CD8-positive, alpha-beta memory T cell (primary cell): ENCODE measurements at places on chromosomes 16 and 17.

DNA sequence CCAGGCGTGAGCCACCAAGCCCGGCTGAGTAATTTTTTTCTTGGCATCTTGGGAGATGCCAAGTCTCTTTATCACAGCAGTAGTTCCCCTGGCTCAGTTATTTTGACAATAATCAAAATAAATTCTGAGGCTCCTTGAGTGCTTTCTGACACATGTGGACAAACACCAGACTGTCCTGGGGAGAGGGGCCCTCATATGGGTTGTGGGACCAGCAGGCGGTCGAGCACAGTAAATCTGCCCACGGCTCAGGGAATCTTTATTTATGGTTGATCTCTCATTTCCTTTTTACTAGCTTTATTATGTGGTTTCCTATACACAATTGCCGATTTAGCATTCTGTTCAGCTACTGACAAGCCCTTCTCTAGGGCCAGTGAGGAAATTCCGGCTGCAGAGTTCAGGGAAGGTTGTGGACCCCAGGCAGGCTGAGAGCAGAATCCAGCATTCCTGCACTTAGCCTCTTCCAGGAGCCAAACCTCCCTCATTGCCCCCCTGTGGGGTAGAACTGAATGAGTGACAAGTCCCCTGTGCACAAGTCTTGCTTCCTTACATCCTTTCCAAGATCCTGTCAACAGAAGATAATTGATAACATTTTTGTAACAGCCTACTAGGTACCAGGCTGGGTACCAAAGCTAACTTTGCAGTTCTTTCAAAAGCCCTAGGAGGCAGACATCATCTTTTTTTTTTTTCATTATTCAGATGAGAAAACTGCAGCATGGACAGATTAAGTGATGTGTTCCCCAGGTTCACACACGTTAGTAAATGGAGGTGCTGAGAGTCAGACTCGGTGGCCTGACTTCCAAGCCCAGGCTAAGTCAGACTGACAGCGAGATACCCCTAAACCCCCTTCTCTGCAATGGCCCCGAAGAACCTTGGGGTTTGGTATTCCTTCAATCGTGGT is 40.2 kb downstream of the HS3ST3B1 start:
- no peak for DNase-seq

GRCh38 chr17:19746517-19746916 is 1.6 kb downstream of the ALDH3A1 start:
- DNase-seq, result no peak

- no peak for DNase-seq
These were observed 151.0 kb downstream of the VPS53 start for GRCh38 chr17:563616-564015.

DNA sequence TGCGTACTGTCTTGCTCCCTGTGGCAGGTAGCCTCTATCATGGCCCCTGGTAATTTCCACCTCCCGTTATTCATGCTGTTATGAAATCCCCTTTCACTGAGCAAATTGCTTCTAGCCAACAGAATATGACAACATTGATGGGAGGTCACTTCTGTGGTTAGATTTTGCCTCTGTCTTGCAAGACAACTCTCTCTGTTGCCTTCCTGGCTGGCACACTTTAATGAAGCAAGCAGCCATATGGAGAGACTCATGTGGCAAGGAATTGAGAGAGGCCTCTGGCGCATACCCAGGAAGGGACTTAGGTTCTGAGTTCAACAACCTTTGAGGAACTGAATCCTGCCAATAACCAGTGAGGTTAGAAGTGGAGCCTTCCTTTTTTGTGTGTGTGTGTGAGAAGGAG is 51.8 kb upstream of the GPRC5B start:
- no peak for DNase-seq

DNA sequence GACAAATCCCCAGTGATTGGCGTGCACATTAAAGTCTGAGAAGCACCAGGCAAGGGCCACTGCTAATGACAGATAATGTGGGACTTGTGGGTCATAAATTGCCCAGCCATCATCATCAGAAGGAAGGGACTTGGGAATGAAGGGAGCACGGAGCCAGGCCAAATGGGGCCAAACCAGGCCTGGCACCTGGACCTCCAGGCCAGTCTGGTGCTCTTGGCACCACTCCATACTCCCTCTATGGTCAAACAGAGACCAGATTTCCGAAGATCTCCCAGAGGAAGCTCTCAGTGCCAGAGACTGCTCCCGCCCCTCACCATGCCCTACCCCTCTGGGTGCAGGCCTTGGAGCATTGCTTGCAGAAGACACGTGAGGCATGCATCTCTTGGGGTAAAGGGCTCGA is 142.2 kb downstream of the CCDC182 start:
- DNase-seq, result no peak

DNA sequence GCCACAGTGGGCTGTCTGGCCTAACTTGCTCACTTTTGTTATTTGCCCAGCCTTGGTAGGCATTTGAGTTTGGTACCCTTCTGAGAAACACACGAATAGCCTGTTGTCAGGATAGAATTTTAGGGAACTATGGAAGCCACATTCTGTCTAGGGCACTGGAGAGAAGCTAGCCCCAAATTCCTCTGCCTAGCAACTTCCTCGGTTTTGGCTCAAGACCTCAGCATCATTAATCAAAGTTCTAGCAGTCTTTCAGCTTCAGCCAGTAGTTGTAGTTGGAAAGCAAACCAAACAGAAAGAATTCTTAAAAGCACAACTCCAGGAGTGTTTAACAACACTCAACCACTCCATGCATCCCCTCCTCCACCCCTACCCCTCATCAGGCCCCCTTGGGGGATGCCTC is 572.1 kb upstream of the PSMD7 start:
- no peak for DNase-seq

DNA sequence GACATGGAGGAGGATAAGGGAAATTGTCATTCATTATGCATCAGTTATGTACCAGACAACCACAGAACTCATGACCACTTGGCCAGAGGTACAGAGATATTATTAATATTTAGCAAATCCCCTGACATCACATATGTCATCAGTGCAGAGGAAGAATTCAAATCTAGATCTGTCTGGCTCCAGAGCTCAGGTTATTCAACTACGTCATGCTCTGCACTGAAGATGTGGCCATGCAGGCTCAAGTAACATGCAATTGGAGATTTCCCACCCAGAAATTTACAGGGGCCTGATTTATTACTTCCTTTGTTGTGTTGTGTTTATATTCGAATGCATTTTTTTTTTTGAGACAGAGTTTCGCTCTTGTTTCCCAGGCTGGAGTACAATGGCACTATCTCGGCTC is 224.3 kb downstream of the HS3ST4 start:
- DNase-seq, result no peak

DNA sequence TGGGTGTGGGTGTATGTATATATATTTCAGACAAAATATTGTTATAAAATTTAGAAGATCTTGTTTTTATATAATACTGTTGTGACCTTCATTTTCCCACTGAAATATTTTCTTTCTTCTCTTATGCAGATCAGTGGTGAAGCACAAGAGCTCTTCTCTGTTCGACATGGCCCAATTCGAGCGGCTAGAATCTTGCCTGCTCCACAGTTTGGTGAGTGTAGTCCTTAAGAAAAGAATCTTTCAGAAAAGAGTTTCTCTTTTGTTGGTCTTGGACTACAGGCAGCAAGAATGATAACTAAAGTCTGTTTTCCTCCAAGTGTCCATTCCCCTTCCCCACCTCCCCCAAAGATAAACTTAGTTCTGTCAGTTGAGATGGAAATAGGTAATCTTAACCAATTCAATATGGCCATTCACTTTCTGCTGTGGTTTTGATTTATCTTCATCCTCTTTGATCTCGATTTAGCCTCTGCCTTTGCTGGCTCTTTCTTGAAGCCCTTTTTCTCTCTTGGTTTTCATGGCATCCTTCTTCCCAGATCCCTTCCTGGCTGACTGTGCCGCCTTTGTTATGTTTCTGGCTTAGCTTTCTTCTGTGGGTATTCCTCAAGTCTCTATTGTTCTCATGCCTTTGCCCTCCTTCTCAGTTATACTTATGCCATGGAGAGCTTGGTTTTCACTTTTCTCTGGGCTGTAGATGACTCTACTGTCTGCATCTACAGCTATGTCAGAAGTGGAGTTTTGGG is 69.6 kb downstream of the BCAS3 start:
- DNase-seq, result no peak

- peak; percentile 31 for DNase-seq
These were observed 50.6 kb downstream of the SMPD3 start for GRCh38 chr16:68397710-68398201.

DNA sequence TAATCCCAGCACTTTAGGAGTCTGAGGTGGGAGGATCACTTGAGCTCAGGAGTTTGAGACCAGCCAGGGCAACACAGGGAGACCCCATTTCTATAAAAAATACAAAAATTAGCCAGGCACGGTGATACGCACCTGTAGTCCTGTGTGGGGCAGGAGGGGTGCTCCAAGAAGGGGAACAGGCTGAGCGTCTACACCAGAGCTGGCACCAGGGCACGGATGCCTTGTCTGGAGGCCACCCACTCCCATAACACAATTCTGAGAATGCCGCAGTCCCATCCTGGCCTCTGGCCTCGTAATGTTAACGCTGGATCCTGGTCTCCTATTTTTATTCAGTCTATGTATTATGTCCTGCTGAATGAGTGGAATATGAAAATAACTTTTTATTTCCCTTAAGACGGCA is 161.3 kb downstream of the WSCD1 start:
- DNase-seq, result no peak

GRCh38 chr17:82595893-82596292 is 52.4 kb downstream of the WDR45B start:
- no peak for DNase-seq

- DNase-seq, result no peak
These were observed 183.7 kb downstream of the SNX29 start for GRCh38 chr16:12160249-12160648.

GRCh38 chr16:78551487-78552085 is 452.1 kb downstream of the WWOX start:
- no peak for DNase-seq

GRCh38 chr16:90084215-90084950 is 7.3 kb upstream of the PRDM7 start:
- no peak for DNase-seq

GRCh38 chr16:64826374-64826773 is 295.5 kb downstream of the CDH11 start:
- DNase-seq, result no peak

DNA sequence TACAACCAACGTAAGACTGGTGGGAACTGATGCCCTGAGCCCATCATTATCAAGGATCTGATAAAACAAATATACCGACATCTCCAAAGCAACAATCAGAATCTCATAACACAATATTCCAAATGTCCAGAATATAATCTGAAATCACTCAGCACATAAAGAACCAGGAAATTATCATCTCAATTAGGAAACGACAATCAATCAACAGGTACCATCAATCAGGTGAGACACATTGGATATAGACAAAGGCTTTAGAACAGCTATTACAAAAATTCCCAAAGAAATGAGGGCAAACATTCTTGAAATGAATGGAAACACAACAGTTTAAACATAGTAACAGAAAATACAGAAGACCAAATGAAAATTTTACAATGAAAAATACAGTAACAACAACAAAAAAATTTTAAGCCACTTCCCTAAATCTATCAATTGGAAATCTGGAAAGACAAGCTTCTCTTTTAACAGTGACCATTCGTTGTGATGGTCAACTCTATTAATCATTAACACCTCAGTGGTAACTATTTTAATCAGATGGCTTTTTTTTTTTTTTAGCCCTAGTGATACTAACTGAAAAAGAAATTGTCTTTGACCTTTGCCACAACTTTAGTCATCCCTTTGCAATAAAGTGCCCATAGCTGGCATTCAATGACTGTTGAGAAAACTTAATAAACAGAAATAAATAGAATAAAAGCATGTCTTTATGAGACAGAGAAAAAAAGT is 70.4 kb downstream of the USP32 start:
- no peak for DNase-seq

GRCh38 chr17:77213778-77214132 is 73.0 kb downstream of the SEC14L1 start:
- no peak for DNase-seq

GRCh38 chr16:65889533-65889966 is 476.9 kb upstream of the CDH5 start:
- DNase-seq, result no peak

DNA sequence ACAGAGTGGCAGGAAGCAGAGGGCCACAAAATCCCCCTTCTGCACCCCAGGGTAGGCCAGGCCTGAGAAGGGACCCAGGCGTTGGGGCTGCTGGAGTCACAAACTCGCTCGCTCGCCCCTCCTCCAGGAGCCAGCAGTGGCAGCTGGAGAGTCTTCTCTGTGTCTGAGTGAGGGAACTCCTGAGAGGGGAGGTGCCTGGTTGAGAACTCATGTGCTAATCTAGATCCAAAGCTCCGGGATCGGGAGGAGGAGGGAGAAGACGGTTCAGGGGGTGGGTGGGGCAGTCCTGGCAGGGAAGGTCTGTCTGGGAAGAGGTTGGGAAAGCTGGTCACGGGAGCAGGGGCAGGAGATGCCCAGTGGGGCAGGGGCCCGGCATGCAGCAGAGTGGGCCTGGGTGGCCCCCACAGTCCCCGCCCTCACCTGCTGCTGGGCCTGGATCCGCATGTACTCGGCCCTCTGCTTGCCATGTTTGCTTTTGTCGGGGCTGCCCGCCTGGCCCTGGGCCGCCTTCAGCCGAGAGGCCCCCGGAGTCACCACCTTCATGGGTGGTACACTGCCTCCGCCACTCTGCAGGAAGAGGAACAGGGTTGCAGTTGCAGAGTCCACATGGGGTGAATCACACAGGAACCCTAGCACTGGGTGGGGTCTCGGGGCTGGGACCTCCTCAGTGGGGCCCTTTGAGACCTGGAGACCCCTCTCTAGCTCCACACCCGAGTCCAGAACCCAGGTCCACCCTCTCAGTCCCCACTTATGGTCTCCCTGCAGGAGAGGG is 62.2 kb downstream of the SRCIN1 start:
- no peak for DNase-seq

DNA sequence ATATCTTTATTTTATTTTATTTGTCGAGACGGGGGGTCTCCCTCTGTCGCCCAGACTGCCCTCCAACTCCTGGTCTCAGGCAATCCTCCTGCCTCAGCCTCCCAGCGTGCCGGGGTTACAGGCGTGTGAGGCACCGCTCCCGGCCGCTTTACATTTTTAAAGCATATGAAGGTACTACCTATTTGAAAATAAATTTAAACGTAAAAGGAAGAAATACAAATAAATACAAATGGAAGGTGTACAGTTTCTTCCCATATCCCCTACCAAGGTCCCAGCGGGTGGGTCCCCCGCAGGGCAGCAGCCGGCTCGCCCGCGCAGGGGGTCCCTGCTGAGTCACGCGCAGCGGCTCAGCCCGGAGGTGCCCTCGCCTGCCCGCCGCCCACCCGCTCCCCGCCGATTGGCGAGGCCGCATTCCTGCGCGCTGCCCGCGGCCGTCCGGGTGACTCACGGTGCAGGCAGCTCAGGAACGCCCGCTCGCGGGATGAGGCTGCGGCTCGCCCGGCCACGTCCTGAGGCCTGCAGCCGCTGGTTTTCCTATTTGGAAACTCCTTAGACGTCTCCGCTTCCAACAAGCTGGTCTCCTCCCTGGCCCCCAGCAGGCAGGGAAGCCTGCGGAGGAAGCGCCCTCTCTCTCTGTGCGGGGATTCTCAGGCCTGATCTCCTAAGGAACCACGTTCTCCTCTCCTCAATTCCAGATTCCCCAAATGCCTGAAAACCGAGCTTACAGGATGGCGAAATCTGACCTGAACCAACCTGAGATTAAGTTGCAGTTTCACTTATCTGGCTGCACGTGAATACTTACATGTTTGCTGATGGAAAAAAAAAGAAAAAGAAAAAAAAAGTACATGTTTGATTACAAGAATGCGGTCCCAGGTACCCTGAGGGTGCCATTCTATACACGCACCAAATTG is 54.8 kb upstream of the MAP3K14 start:
- DNase-seq, result no peak

- DNase-seq, result no peak
These were observed 22.0 kb upstream of the USP10 start for GRCh38 chr16:84677849-84678248.
